ENCODE measurements at places on chromosomes 7 and 10. TPM values are rescaled to one million over a fixed set of nuclear protein-coding genes. Genes with fewer than 3 reads are reported as not detected.

Gene ANTXRL
- total RNA-seq = not detected

Gene SPDYE5
- not detected for total RNA-seq

Gene KCNMA1
- 95.4 TPM for total RNA-seq

Gene OR9A2
- not detected for total RNA-seq

Gene SLIT1
- total RNA-seq = 0.31 TPM

Gene ANKRD30A
- total RNA-seq = not detected

Gene HOXA10
- total RNA-seq = under 0.01 TPM

Gene DENND11
- 9.0 TPM for total RNA-seq
